ENCODE measurements at places on chromosomes 7 and 10.

GRCh38 chr10:103463499-103463898 lies 4.8 kb upstream of the CALHM1 start:
- no peak for DNase-seq

- DNase-seq: no peak
Observed at GRCh38 chr10:86580521-86580891, 58.9 kb upstream of the WAPL start.

GRCh38 chr7:78363866-78364265 lies 565.3 kb downstream of the PHTF2 start:
- no peak for DNase-seq

GRCh38 chr7:114822844-114823243 lies 99.0 kb upstream of the MDFIC start:
- no peak for DNase-seq

Data from effector CD4-positive, alpha-beta T cell (primary cell).